ENCODE measurements at places on chromosomes 1 and 21. TPM values are rescaled to one million over a fixed set of nuclear protein-coding genes. Genes with fewer than 3 reads are reported as not detected.

OTUD3 gene
- total RNA-seq, result 20.2 TPM

GADD45A gene
- 6.2 TPM for total RNA-seq

SHE gene
- 2.8 TPM for total RNA-seq

PPFIA4 gene
- 47.6 TPM for total RNA-seq

OR2T3 gene
- not detected for total RNA-seq

LRRIQ3 gene
- 1.00 TPM for total RNA-seq

OR2T2 gene
- total RNA-seq, result not detected

GLIS1 gene
- total RNA-seq, result 0.27 TPM

RGS18 gene
- 0.82 TPM for total RNA-seq

KCNE2 gene
- 0.45 TPM for total RNA-seq

ELOA gene
- 18.5 TPM for total RNA-seq

FLG gene
- under 0.01 TPM for total RNA-seq

TEDDM1 gene
- total RNA-seq, result not detected

OR2M2 gene
- 0.36 TPM for total RNA-seq

RBP7 gene
- not detected for total RNA-seq

FAM177B gene
- total RNA-seq, result 0.18 TPM

TEX38 gene
- not detected for total RNA-seq

UBXN10 gene
- total RNA-seq, result 2.6 TPM

OR14K1 gene
- total RNA-seq, result not detected

OR2L5 gene
- total RNA-seq, result 2.7 TPM

PLCH2 gene
- 13.3 TPM for total RNA-seq

TMEM63A gene
- total RNA-seq, result 15.1 TPM

FYB2 gene
- total RNA-seq, result 1.1 TPM

CLDN14 gene
- total RNA-seq, result not detected

CNKSR1 gene
- 4.1 TPM for total RNA-seq

LCE1C gene
- total RNA-seq, result not detected

JAM2 gene
- total RNA-seq, result 28.4 TPM

EXO1 gene
- total RNA-seq, result 9.0 TPM

MTX1 gene
- 9.3 TPM for total RNA-seq

MXRA8 gene
- 18.2 TPM for total RNA-seq

C1orf141 gene
- total RNA-seq, result not detected

MATN1 gene
- total RNA-seq, result 0.36 TPM

IFNLR1 gene
- 0.54 TPM for total RNA-seq

PTPN22 gene
- total RNA-seq, result 0.36 TPM

ACTN2 gene
- 4.0 TPM for total RNA-seq

DDX59 gene
- 20.5 TPM for total RNA-seq

PTPN7 gene
- total RNA-seq, result 0.09 TPM

ACTL8 gene
- total RNA-seq, result not detected

ATXN7L2 gene
- 5.6 TPM for total RNA-seq

DNM3 gene
- total RNA-seq, result 84.7 TPM

All from cerebellum (tissue), 4 donors.